Mucosa of gallbladder (tissue), 1 donor: ENCODE measurements at places on chromosomes 5 and 9. TPM values are rescaled to one million over a fixed set of nuclear protein-coding genes. Genes with fewer than 3 reads are reported as not detected.

DNA sequence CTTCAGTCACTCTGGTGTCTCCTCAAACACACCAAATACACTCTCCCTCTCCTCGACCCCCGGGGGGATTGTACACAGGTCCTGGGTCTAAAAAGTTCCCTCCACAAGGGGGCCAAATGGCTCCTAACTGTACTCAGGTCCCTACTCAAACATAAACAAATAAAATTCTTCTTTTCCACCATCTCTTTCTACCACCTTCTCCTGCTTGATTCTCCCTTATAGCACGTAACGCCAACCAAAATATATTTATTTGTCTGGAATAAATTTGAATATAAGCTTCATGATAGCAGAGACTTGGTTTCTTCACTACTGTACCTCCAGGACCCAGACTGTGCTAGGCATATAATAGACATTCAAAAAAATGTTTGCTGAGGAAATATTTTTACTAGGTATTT is 21.4 kb downstream of the ZNF608 start:
- DNase-seq = no peak

GRCh38 chr9:122857815-122858214 is 29.4 kb upstream of the PDCL start:
- no peak for DNase-seq

- no peak for DNase-seq
Measured at GRCh38 chr5:17187786-17188170, 29.7 kb upstream of the BASP1 start.

DNA sequence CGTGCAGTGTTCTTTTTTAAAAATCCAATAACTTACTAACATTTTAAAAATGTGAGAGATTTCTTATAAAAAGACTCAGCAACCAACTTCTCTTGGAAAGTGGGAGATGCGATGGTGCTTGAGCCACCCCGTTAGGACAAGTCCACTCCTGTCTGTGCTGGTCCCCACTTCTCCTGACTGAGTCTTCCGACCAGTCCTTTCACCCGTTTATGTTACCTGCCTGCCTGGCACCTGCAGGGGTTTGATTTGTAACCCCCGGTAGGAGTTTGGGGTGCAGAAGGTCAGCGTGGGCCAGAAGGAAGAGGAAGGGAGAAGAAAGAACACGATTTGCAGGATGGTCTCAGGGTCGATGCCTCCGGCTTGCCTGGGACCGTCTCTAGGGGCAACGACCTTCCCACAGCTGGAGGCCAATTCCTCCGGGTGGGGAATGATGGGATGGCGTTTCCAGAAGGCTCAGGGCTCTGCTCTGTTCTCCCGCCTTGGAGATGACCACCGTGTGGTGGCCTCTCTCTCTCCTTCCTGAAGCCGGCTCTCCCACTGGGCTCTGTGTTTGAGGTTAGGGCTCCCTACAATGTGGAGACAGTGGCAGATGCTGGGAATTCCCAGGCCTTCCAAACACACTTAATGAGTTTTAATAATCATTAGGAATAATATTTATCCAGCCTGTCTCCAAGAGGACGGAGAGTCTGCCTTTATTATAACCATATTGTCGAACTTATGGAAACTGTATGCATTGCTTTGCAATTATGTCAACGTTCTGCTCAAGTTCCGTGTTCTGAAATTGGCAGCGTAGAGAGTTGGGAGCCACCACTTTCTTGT is 14.8 kb downstream of the COL27A1 start:
- DNase-seq = no peak

DNA sequence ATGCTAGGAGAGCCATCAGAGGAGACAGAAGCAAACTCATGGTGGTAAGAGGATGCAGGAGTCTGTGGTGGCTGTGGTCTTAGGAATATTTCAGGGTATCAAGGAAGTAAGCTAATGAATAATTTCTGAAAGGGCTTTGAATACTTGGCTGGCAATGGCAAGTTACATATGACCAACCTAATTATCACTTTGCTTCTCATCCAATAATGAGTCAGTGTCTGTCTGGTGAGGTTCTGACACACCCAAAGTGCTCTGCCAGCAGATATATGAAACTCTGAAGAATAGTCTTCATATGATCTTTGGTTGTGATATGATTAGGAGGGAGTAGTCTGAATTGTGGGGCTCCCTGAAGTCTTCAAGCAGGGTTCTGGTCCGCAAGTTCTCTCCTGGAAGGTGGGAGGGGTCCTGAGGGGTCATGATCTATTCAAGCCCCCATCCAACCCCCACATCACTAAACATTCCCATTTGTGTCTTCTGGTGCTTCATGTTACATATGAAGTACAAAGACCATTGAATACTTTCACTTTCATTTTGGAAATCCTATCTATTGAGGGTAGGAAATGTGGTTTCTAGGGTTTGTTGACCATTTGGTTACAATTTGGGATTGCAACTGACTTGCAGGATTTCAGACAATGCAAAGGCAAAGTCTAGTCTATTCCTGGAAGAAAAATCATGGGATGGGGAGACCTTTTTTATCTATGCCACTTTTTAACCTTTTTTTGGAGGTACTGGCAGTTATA is 199.9 kb upstream of the CDKN2B start:
- no peak for DNase-seq

The FRMPD1 gene
- 5.9 TPM for total RNA-seq

The OR1J2 gene
- not detected for total RNA-seq

The GAPT gene
- 4.7 TPM for total RNA-seq
